ENCODE measurements at places on chromosomes 1 and 21.

DNA sequence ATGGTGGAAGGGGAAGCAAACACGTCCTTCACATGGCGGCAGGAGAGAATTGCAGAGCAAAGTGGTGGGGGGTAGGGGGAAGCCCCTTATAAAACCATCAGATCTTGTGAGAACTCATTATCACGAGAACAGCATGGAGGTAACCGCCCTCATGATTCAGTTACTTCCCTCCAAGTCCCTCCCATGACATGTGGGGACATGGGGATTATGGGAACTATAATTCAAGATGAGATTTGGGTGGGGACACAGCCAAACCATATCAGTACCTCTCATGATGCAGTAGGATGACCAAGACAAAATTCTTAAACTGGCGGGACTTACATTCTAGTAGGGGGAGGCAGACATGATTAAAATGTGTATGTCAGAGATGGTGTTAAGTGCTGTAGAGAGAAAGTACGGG, 38.8 kb downstream of the WNT4 start:
- no peak for DNase-seq

DNA sequence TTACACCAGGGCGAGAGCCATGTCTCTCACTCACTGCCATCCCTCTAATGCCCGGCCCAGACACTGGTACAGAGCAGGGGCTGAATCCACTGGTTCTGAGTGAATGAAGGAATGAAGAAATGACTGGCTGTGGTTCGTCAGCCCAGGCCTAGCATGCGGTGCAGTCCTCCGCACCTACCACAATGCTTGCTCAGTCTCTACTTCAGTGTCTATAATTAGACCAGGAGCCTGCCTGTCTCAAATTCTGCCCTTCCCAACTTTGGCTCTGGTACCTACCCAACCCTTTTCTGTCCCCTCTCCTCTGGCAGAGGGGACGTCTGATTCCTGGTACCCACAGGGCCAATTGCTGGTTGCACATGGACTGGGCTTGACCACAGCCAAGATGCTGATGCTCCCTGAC, 118.2 kb upstream of the GRIK3 start:
- no peak for DNase-seq

DNA sequence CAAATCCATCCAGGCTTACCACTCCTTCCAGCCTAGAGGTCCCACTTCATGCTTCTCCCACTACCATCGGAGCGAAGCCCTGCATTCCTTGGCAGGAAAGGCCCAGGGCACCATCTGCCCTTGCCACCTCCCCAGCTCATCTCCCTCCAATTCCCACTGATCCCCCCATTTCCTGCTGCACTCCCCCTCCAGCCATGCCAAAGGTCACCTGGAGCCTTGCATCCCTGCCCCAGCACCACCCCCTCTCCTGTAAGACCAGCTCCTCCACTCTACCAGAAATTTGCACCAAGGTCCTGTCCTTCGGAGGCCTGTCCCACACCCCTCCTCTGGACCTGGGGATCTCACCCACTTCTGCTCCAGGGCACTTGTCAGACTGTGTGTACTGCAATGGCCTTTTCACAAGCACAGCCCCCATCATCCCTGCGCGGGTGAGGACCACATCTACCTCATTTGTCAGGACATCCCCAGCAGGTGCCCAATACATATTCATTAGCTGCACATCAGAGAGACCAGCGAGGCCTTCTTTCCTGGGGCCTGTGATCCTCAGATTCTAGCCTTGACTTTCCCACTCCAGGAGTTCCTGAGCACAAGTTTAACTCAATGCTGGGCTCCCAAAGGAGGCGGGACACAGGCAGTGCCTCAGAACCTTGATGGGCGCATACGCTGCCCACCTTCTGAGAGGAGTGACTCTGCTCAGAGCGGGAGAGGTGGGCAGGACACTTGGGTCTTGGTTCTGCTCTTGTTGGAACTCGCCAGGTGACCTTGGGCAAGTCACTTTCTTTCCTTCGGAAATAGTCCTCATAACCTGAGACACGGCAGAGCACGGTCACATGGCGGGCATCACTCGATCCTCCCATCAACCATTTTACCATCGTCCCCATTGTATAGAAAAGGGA, 49.9 kb upstream of the EDN2 start:
- no peak for DNase-seq

DNA sequence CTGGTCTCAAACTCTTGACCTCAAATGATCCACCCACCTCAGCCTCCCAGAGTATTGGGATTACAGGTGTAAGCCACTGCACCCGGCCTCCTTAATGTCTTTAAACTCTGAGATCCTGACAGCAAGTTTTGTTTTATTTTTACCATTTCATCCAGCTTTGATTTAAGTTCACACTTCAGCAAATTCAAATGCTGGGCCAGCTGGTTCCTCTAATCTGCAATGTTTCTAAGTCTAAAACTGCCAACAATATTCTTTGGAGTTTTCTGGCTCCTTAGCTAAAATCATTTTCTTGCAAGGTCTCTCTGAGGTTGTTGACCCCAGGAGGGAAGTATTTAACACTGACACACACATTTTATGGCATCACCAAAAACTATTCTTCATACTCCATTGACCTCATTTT, 72.0 kb upstream of the COL24A1 start:
- DNase-seq: no peak

DNA sequence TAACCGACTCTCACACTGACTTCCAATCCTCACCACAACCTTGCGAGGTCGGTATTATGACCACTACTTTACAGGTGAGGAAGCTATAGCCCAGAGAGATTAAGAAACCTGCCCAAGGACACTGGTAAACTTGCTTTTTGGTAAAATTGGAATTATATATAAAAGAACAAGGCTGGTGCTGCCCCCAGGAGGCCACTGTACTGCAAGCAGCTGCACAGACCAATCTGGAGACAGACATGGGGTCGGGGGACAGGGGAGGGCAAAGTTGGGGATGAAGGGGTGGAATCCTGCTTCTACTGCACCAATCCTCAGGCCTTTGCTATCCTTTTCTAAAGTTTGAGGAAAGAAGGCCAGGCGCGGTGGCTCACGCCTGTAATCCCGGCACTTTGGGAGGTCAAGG, 280.8 kb downstream of the SPATA17 start:
- no peak for DNase-seq

- no peak for DNase-seq
Measured at GRCh38 chr1:208207388-208208131, 36.6 kb downstream of the PLXNA2 start.

DNA sequence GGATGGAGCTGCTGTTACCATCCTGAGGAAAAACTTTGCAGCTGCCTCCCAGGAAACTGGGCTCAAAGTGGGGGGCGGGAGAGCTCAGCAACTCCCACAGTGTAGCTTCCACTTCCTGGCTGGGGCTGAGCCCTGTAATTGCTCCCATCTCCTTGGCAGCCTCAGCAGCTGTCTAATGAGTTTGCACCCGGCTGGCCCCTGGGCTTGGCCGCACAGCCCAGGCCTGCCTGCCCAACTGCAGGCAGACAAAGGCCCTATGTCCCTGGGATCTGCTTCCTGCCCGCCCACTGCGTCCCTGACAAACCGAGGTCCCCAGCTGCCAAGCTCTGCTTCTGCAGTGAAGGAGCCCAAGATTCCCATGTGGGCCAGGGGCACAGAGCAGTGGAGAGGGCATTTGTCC, 30.1 kb downstream of the EDN2 start:
- DNase-seq: no peak

GRCh38 chr1:178151831-178152230, 57.9 kb downstream of the RASAL2 start:
- no peak for DNase-seq

- DNase-seq: no peak
Measured at GRCh38 chr1:175976865-175977642, 230.0 kb downstream of the COP1 start.

GRCh38 chr1:6028042-6028850, 17.4 kb upstream of the KCNAB2 start:
- DNase-seq: peak; percentile 58

GRCh38 chr1:189619682-189620332, 857.9 kb downstream of the BRINP3 start:
- DNase-seq: no peak

GRCh38 chr1:185732951-185733350, 1.2 kb upstream of the HMCN1 start:
- no peak for DNase-seq

GRCh38 chr21:45291613-45292398, 4.1 kb upstream of the POFUT2 start:
- DNase-seq: no peak

GRCh38 chr1:176225911-176226310, 18.8 kb upstream of the COP1 start:
- no peak for DNase-seq
